ENCODE measurements at places on chromosomes 6 and 20.

GRCh38 chr6:146154197-146154596, 125.3 kb downstream of the GRM1 start:
- DNase-seq = no peak

DNA sequence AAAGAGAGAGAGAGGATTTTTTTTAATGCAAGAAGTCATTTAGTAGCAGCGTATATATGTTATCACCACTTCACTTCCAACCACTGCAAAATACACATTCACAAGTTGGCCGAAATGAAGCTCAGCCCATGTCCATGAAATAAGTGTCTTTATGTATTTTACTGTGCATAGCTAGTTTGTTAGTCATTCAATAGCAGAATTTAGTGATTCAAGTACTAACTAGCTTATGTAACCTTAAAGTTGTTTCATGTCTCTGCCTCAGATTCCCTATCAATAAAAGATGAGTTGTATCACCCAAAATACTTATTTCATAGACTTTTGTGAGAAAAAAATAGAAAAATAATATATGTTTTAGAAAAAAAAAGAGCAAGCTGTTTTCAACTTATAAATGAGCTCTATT, 153.7 kb upstream of the PRDM1 start:
- no peak for DNase-seq

GRCh38 chr6:25147223-25147622, 132.0 kb upstream of the CARMIL1 start:
- no peak for DNase-seq

- DNase-seq = no peak
These were observed 35.1 kb upstream of the FKBP1C start for GRCh38 chr6:63176181-63176580.

DNA sequence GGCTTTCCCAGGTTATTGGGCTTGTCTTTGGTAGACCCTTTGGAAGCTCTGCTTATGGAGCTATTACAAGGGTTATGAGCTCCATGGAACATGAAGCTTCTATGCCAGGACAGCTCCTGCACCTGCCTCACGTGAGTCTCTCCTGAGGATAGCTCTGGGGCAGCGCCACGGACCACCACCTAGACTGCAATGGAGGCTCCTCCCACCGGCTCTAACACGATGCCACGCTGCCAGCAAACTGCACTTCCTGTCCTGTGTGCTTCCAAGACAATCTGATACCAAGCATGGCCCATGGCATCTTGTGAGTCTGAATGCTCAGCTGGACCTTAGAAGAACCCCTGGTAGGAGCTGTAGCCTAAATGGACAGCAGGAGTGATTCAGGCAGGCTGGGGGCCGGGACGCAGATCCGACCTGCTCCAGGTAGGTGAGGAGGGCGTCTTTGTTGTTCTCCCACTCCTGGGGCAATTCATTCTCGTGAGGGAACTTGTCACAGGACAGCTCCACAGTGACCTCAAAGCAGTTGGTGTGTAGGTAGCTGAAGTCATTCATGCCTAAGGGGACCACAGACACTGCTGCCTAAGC, 5.5 kb downstream of the CPXM1 start:
- DNase-seq = no peak

- DNase-seq = no peak
These were observed 8.9 kb downstream of the HELZ2 start for GRCh38 chr20:63565021-63565698.

GRCh38 chr6:69729870-69730449, 66.8 kb downstream of the LMBRD1 start:
- no peak for DNase-seq

DNA sequence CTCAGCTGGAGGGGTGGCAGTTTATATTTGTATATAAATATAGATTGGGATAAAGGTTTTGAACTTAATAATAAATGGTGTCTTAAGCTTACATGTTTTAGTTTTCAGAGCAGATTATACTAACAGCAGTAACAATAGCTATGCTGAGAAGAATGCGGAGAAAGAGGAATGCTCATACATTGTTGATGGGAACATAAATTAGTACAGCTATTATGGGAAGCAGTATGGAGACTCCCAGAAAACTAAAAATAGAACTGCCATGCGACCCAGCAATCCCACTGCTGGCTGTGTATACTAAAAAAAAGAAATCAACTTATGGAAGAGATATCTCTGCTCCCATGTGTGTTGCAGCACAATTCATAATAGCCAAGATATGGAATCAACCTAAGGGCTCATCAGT, 127.9 kb downstream of the BCKDHB start:
- no peak for DNase-seq

DNA sequence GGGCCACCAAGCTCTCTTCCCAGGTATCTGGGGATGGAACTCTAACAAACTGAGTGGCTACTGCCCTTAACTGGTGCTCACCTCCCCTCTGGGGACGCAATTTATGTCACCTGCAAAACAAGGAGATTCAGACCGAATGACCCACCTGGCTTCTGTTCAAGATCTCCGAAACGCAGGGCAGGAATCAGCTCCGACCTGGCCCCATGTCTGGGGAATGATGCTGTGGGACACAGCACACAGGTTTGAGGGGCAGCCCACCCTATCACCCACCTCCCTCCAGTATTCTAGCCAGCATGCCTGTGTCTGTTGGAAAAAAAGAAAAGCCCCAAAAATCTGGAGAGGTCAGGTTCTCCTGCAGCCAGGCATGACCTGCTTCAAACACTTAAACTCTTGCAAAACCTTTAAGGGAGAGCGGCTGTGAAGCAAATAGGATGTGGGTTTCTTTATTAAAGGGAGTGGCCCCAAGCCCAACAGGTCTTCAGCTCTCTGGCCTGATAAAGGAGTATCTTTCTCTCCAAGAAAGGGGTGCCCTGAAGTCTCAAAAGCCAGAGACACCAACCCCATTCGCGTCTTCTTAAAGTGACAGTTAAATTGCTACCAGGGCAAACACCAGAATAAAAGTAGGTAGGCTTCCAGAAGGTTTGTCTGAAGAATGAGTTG, 6.4 kb downstream of the PREX1 start:
- DNase-seq = no peak

DNA sequence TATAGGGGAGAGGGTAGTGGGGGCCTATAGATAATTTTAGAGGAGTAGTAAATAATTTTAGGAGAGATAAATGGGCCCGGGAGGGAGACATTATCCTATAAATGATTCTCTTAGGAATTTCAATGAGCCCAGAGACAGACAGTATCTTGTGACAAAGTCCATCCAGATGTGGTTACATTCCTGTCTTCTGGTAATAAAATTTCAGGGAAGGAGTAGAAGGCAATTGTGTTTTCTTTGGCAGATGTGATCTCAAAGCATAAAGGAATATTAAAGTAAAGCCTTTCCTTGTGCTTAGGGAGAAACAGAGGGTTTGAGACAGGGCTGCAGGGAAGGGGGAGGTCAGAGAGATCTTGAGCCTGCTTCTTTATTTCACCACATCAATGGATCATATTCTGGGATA, 979.8 kb upstream of the GJE1 start:
- no peak for DNase-seq

DNA sequence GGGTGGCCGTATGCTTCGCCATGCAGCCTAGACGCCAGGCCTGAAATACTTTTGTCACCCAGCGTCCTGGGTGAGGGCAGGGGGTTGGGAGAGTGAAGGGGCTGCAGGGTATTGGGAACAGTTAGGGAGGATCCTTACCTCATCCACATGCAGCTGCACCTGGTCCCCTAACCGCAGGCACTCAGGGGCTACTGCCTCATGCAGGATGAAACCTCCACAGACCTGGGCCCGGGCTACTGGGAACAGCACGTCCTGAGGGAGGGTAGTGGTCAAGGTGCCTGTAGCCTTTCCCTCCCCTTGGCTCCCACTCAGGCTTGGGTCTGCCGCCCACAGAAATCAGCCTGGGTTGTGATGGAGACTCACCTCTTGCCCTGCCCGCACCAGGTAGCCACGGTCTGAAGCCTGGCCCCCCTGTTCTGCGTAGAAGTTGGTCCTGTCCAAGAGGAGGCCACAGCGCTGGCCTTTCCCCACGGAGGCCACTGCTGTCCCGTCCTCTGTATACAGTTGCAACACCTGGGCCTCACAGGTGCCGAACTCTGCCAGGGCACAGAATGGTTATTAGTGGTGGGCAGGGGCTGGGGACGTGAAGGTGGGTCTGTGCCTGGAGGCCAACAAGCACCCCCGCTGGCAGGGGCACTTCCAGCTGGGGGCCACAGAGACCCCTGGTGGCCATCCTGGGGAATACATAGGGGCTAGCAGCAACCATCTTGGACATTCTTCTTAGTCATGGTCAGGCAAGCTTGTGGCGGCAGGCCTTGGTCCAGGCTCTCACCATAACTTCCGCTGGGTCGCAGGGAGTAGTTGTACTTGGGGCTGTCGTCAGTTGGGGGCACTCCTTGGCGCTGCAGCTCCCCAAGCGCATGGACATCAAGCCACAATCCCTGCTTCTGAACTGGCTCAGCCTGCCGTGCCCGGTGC, 8.6 kb downstream of the AARS2 start:
- DNase-seq = peak; percentile 41

DNA sequence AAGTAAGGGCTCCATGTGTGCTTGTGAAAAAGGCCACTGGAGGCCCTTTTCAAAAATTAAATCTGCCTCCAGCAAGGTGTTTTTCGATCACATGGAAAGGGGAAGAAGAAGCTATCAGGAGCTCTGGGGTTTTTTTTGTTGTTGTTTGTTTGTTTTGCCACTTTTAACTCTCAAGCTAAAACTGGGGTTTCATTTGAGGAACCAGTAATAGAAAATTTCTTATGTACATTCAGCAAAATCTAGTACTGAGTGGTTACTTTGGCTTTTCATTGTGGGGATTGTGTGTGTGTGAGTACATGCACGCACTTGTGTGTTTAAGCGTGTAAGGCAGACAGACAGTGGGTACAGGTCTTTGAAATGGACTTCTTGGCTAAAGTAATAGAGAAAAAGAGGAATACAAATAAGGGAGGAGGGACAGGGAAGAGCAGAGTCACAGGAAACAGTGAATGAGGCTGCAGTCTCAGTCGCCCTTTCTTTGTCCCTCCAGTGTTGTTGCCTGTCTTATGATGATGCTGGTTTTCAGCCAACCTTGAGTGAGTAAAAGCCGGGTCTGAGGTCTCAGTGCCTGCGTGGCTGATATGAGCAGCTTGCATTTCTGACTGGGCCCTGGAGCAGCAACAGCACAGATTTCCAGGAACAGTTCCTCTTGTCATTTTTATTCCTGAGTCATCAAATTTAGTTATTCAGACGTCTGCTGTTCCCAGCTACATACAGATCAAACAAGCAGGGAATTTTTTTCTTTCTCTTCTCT, 26.2 kb downstream of the SLC16A10 start:
- peak; percentile 27 for DNase-seq

DNA sequence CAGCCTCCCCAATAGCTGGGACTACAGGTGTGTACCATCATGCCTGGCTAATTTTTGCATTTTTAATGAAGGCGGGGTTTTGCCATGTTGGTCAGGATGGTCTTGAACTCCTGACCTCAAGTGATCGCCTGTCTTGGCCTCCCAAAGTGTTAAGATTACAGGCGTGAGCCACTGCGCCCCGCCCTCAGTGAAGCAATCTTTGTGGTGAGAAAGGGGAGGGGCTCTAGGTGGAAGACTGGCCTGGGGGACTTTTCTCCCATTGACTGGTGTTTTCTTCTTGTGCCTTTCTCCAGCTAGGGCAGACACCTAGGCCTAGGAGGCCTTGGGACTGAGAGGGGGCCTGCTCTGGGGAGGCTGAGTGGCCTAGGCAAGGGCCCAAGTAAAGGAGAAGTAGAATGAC, 84.1 kb downstream of the DNAAF9 start:
- no peak for DNase-seq

DNA sequence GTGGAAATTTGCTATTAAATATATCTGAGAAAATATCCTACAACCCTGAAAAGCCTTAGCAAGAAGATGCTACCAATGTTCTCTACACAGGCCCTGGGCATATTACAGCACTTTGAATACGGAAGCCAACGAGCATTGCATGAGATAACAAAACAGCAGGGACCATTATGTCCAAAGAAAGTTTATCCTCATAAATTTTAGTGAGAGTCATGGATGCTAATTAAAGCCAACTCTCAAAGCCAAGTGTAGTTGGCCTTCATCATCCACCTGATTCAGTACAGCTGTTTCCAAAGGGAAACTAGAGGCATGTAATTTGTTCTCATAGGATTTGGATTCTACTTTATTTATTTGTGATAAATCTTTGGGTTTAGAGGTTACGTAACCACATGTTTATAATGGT, 564.8 kb downstream of the RFPL4B start:
- DNase-seq = no peak

- DNase-seq = no peak
These were observed 2.8 kb upstream of the TOMM6 start for GRCh38 chr6:41784581-41785171.

- no peak for DNase-seq
These were observed 115.4 kb downstream of the SLX4IP start for GRCh38 chr20:10550204-10551118.

DNA sequence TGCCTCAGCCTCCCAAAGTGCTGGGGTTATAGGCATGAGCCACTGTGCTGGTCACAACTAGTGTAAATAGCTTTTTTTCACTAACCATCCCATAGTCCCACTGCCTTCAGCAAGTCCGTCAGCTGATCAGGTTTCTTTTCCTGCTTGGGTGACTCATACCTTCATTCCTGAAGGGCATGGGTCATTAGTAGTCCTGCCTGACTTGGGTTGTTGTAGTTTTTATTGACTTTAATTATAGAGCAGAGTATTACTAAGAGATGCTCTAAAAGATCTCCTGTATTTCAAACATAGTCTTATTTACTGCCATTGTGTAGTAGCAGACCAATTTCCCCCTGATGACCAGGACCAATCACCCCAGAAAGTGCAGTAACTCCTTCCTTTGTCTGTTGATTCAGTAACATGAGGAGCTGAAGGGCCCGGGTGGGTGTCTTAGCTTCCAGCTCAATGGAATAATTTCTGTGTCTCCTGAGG, 25.8 kb downstream of the HLA-C start:
- no peak for DNase-seq

DNA sequence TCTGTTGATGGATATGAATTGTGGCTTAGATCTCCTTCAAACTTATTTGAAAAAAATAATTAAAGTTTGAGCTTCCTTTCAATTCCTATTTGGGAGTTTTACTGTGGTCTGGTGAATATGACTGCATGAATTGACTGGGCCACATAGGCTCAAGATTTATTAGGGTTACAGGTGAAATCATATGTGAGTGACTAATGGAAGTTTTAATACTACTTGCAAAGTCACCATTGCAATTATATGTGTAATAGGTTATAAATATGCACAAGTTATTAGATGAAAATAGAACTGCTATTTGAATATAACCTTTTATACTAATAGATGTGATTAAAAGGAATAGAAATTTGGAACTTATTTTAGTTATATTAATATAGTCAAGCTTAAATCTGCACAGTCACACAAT, 712.1 kb upstream of the MMS22L start:
- no peak for DNase-seq

DNA sequence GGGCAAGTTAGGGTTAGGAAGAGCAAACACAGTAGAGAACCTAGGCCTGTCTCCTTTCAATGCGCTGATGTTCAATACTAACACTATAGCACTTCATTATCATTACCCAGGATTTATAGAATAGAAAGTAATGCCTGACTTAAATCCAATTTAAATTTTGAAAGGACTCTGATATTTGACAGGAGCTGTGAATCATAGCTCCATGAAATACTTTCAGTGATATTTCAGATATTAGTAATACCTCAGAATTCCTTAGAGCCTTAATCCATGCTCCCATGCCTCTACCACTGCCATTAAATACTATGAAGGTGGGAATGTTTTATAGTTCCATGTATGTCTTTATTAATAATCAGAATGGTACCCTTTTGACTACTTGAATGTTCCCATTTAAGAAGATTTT, 530.2 kb downstream of the BCKDHB start:
- no peak for DNase-seq

Data from stimulated activated CD4-positive, alpha-beta T cell treated with anti-CD3 and anti-CD28 coated beads, Interleukin-4, amount 100 ng/mL, for 24 hours (primary cell).